ENCODE measurements at places on chromosomes 12 and 14. TPM values are rescaled to one million over a fixed set of nuclear protein-coding genes. Genes with fewer than 3 reads are reported as not detected.

IFNG-AS1 gene
- total RNA-seq: not detected

TESPA1 gene
- total RNA-seq: 0.51 TPM

DLK1 gene
- total RNA-seq: 0.69 TPM

NTN4 gene
- 17.1 TPM for total RNA-seq

GARIN6 gene
- not detected for total RNA-seq

RGS6 gene
- not detected for total RNA-seq

ANO2 gene
- total RNA-seq: not detected

- DNase-seq: no peak
These were observed 92.2 kb downstream of the PTPRR start for GRCh38 chr12:70828351-70828750.

DNA sequence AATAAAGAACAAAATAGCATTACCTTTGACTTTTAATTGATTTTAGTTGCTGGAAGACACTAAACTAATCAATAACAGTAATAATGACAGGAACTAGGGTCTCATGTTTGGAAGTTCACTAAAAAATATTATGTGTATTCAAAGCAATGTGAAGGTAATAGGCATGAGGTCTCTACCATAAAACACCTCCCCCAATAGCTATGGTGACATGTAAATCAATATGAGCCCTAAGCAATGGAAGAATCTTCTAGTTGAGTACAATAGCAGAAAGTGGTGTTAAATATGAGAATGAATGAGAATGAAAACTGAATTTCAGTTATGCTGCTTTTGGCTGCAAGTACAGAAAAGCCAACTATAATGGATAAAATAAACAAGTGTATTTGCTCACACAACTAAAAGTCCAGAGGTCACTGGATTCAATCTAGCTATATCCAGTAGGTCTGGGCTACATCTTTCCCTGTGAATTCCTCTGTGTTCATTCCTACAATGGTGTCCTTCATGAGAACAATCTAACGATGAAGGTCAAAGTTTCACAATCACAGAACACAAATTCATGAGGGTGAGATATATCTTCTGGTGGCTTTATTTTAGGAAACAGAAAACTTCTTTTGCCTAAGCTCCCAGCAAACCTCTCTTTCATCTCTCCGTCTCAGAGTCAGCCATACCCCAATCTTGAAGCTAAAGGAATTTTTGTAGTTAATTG, 728.0 kb downstream of the FSCB start:
- no peak for DNase-seq

GRCh38 chr12:115166698-115167315, 482.8 kb upstream of the TBX3 start:
- DNase-seq: no peak

GRCh38 chr14:75247286-75247922, 31.2 kb upstream of the FOS start:
- no peak for DNase-seq

- DNase-seq: peak; percentile 59
These were observed 48.6 kb upstream of the TMEM233 start for GRCh38 chr12:119544765-119545625.

- DNase-seq: no peak
These were observed 72.4 kb downstream of the PLXNC1 start for GRCh38 chr12:94220804-94221203.

GRCh38 chr12:30823156-30823699, 68.5 kb upstream of the CAPRIN2 start:
- DNase-seq: no peak

DNA sequence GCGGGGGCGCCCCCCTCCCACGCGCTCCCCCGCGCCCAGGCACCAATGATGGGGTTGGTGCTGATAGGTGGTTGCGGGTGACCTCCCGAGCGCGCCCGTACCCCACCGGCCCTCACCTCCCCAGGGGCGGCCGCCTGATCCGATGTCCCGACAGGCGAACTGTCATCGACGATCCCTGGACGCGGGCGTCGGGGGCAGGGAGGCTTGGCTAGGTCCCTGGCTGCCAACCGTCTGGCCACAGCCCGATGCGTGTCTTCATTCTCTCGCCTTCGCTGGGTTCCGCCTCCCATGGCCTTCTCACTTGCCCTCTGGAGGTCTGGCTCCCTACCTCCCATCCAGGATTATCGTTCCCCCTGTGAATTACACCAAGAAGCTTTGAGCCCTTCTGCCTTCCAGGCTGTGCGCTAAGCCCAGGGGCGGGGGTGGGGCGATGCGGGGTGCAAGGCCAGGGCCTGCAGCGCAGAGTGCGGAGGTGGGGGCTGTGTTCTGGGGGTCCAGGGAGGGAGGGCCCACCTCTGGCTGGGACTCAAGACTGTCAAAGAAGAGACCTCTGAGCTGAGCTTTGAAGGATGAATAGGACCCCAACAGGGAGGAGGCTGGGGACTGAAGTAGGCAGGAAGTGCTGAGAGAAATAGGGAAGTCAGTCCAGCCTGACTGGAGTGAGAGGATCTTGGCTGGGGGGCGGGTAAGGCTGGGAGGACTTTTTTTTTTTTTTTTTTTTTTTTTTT, 7.7 kb upstream of the RACGAP1 start:
- no peak for DNase-seq

DNA sequence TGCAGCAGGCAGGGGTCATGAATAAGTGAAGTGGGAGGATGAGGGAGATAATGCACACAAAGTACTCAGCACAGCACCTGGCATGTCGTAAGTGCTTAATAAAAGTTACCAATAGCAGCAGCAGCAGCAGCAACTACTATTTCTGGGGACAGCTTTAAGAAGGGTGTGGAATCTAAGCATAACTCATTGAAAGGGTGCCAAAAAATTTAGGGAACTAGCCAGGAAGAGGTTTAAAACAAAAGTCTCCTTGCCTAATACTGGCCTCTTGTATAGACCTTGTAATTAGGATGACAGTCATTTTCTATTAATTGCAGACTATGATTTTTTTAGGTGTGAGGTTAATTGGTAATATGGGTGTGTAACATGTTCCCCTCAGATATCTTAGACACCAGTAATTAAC, 179.9 kb downstream of the PTPN11 start:
- DNase-seq: no peak

DNA sequence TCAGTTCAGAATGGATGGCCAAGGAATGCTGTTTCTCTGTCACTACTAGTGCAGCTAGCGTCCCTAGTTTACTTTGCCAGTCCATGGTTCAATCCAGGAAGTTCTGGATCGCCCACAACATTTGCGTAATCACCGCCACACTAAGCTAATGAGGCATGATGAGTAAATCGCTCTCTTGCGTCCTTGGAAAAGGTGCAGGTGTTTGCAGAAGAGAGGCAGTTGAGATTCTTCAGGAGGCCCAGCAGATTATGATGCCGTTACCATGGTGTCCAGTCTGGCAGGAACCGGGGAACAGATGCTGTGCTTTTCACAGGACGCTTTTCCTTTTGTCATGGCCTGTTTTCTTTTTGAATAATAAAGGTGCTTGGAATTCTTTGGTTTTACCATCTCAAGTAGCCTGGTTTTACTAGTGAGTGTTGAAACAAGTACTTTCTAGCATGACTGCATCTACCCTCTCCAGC, 9.0 kb downstream of the TPH2 start:
- DNase-seq: no peak

GRCh38 chr12:1443421-1444141, 150.8 kb downstream of the FBXL14 start:
- DNase-seq: no peak

GRCh38 chr12:115810122-115810901, 467.2 kb downstream of the MED13L start:
- no peak for DNase-seq

- DNase-seq: no peak
These were observed 41.1 kb downstream of the GLRX5 start for GRCh38 chr14:95575840-95576473.

DNA sequence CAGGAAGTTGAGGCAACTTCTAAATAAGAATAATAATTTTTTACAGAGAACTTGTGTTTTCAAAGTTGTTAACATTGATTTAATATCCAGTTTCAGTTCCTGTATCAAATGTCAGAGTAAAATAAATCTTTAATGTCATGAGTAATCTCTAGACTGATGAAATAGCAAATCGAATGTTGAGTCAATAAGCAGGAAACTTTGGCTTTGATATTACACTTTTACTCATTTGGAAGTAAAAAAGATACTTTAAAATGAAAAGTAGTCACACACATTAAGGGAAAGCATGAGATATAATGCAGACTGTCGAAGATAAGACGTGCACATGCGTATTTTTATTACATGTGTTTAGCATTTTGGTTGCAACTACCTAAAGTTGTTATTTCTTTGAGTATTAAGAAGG, 78.2 kb upstream of the PTGDR start:
- no peak for DNase-seq

GRCh38 chr12:53427905-53428594, 4.4 kb downstream of the AMHR2 start:
- peak; percentile 96 for DNase-seq

- no peak for DNase-seq
These were observed 7.1 kb upstream of the CRADD start for GRCh38 chr12:93670104-93670503.

All from Panc1 (cell line).